ENCODE measurements at places on chromosomes 1 and 21. TPM values are rescaled to one million over a fixed set of nuclear protein-coding genes. Genes with fewer than 3 reads are reported as not detected.

The ANGPTL3 gene
- total RNA-seq, result not detected

The IL19 gene
- not detected for total RNA-seq

The PROX1 gene
- 0.79 TPM for total RNA-seq

The RHOC gene
- total RNA-seq, result 1,206 TPM

The CD247 gene
- total RNA-seq, result not detected

The ANXA9 gene
- total RNA-seq, result 0.39 TPM

The KRTAP11-1 gene
- not detected for total RNA-seq

The CCDC185 gene
- total RNA-seq, result not detected

All from placental epithelial cell (primary cell).